ENCODE measurements at places on chromosomes 7 and 10.

GRCh38 chr10:133405844-133406527, 12.0 kb downstream of the MTG1 start:
- DNase-seq, result no peak

DNA sequence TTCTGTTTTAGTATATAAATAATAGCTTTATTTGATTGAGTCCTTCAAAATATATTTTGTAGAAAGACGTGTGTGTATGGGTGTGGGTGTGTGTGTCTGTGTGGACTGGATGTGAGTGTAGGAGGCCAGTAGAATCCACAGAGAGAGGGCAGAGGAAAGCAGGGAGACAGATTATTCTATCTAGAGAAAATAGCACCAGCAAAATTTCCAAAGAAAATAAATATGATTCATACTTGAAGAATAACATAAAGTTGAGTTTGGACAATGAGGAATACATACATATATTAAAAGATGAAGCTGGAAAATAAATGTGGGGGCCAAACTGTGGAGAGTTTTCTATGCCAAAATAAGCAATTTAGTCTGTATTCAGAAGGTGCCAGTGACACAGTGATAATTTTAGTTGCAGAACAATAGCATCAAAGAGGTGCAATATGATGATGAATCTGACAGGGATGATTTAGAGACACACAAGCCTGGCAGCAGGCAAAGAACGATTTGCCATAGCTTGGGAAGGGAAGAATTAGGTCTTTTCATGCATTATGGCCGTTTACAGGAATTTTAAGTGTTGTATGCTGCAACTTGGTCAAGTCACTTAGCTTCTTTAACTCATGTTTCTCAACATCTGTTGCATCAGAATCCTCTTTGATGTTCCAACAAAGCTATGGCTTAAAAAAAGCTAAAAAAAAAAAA, 121.3 kb downstream of the SEMA3A start:
- DNase-seq, result no peak

DNA sequence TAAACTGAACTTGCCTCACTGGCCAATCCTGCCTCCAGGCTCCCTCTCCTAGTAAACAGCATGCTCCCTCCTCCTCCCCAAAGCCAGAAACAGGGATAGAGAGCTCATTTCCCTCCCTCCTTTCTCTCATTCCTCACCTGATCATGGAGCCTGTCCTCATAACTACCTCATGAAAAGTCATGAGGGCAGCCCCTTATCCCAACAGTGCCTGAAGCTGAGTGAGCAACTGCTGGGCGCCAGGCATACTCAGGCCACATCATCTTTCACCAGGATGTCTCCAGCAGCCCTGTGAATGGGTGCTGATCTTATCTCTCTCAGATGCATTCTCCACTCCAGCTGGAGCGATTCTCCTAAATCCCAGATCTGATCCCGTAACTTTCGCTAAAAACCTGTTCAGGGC, 307.2 kb downstream of the PRPF18 start:
- no peak for DNase-seq

DNA sequence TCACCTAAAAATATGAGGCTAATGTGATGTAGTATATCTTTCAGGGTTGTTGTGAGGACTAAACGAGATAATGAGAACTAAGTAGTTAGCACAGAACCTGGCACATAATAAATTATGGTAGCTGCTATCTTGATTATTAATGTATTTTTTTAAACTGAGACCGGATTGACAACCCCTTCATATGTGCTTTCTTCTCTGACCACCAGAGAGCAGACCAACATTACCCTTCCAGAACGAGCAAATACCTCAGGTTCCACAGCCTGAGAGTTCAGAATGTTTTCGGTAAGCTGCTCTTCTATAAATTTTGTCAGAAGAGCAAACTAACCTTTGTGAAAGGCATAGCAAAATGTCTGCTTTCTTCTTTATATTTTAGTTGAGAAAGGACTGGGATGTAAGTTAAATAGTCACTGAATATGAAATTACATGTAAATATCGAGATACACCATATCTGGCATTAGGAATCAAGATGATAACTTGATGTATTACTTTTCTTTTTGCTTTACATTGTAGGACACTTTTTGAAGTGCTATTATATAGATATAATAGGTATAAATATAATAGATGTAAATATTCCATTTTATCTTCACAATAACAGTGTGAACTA, 13.6 kb upstream of the BPGM start:
- no peak for DNase-seq

DNA sequence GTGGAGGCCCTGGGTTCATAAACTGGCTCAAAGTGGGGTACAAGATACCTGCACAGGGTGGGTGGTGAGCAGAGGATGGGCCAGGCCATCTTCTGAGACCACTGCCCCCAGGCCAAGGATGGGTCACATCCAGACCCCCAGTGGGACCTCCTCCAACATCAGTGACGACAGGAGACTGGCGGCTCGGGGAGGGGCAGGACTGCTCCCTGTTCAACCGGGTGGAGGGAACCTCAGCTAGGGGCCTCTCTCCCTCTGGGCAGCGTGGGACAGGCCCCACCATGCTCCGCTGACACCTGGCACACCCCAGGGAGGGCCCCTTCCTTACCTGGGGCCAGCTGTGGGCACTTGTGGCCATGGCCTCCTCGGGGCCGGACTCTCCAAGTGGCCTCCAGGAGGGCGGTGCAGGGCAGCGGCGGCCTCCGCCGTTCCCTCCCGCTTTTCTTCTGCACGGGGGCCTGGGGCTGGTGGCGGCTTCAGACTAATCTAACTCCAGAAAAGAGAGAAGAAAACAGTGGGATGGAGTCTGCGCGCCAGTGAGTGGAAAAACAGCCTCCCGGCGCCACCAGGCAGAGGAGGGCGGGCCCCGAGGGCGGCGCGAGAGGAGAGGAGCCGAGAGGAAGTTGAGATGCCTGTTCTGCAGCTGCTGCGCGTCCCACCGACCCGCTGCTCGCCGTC, at the start of gene CALHM2:
CALHM2 (minus strand) TSS at position 540 of the 675 bp plus-strand sequence. CDS start 2,429 bp downstream, outside the sequence.
- DNase-seq, result peak; percentile 46

DNA sequence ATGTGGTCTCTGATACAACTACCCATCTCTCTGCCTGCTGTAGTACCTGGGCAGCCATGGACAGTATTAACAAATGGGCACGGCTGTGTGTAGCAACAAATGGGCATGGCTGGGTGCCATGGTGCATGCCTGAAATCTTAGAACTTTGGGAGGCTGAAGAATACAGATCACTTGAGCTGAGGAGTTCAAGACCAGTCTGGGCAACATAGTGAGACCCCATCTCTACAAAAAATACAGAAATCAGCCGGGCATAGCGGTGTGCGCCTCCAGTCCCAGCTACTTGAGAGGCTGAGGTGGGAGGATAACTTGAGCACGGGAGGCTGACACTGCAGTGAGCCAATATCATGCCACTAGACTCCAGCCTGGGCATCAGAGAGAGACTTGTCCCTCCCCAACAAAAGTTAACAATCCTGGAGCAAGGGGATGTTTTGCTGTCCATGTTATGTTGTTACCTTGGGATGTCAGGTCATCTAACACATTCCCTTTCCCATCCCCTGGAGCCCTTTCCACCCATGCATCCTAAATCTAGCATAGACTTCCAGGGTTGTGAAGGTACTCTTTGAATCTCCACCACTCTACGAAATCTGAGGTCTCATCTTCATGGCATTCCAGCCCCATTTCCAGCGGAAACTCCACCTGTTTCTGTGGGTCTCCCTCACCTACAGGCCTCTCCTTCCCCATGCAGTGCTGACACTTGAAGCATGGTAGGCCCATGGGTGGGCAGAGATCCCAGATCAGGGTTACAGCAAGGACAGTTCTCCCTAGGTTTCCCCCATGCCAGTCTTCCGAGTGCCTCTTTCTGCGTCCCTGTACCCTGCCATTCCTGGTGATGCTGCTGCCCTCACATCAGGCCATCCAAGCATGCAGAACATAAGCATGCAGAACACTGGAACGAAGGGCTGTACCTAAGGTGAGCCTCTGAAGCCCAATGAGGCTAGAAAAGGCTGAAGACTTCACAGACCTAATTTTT, 13.1 kb downstream of the FXYD4 start:
- DNase-seq, result no peak

DNA sequence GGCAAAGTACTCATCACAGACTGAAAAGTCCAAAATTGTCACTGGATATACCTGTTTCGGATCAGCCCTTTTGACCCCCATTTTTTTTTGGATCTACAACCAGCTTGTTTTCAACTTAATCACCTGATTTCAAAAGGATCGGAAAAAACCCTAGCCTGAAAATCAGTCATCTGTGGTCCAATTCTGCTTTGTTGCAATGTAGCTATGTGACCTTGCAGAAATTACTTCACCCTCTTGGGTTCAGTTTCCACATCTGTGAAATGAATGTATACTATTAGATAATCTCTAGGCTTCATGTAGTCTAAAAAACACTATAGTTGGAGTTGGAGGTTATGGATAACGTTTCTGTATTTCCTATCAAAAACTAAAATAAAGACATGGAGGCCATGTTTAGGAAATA, 37.1 kb downstream of the STEAP4 start:
- no peak for DNase-seq

DNA sequence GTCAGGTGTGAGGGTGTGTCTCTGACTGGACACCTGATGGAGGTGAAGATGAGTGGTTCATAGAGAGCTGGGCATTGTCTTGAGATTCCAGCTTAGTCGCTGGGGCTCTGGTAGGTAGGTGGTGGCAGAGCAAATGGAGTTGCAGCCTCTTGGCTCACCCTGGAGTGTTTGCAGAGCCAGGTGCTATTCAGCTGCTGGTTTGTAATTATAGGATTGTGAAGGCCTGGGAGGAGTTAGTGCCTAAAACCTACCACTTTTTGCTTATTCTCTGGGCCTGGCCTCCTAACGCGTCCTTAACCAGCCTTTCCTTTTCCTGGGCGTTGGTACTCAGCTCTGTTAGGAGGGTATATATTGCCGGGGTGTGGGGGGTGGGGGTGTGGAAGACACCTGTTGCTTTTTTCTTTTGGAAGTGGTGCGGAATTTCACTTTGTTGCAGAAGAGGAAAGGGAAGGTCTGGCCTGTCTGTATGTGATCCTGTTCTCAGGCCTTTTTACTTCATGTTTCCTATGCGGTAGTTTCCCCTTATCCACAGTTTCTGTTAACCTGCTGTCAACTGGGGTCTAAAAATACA, 3.2 kb downstream of the PPRC1 start:
- no peak for DNase-seq

GRCh38 chr10:72027498-72027897, 60.9 kb downstream of the SPOCK2 start:
- DNase-seq, result no peak

DNA sequence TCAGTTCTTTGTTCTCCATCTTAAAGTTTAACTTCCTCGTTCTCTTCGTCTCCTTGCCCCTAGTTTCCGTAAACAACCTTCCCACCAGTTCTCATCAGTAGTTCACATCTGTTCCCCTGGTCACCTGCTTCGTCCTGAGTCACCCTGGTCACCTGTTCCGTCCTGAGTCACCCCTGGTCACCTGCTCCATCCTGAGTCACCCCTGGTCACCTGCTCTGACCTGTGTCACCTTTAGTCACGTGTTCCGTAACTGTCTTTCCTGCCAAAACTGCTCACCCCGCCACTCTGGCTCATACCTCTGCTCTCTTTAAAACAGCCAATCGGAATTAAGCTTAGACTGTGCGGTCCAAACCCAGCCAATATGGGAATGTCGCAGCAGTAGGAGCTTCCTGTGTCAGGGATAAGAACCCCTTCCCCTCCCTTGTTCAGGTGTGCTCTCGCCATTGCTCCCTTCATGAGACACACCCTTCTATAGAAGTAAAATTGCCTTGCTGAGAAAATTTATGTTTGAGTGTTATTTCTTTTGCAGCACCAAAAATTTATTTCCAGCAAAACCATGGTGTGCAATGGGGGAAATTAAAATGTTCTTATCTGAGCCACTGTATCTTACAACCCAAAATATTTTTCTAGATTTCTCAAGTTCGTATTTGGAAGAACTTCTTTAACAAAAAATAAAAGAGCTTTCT, 112.2 kb downstream of the VIM start:
- no peak for DNase-seq

GRCh38 chr10:59698326-59698725, 11.3 kb downstream of the SLC16A9 start:
- DNase-seq, result no peak

DNA sequence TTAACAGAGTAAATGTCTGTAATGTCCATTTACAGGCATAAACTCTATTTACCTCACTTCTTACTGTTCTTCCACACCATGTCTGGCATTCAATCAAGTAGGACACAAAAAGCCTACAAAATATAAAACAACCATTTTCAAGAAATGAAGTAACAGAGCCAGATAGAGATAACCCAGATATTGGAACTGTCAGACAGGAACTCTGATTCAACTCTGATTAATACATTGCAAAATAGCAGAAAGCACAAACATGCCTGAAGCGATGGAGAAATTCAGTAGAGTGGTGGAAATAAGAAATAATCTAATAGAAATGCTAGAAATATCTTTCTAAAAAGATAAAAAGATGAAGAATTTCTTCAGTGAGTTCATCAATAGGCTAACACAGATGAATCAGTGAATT, 964.4 kb downstream of the PCDH15 start:
- DNase-seq, result no peak

DNA sequence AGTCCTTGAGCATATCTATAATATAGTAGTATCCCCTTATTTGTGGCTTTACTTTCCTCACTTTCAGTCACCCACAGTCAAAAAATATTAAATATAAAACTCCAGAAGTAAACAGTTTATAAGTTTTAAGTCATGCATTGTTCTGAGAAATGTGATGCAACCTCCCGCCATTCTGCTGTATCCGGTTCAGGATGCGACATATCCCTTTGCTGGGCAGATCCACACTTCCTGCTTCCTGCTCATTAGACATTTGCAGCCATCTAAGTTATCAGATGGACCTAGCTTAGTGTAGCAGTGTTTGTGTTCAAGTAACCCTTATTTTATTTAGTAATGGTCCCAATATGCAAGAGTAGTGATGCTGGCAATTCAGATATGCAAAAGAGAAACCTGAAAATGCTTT, 38.9 kb upstream of the BMS1 start:
- no peak for DNase-seq

- DNase-seq, result no peak
Measured at GRCh38 chr7:129513546-129513945, 11.2 kb downstream of the SMKR1 start.

GRCh38 chr10:62728479-62728878, 76.0 kb upstream of the ADO start:
- no peak for DNase-seq

DNA sequence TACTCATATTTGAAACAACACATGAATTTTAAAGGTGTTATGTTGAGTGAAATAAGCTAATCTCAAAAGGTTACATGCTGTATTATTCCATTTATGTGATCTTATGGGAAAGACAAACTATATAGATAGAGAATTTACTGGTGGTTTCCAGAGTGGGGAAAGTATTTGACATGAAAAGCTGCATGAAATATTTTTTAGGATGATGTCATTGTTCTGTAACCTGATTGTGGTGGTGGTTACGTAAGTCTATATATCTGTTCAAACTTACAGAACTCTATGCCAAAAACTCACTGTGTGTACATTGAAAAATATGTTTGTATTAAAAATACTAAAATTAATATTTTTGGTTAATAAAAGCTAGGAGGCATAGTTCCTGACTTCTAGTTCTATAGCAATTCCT, 453.0 kb downstream of the SORCS3 start:
- DNase-seq, result no peak

DNA sequence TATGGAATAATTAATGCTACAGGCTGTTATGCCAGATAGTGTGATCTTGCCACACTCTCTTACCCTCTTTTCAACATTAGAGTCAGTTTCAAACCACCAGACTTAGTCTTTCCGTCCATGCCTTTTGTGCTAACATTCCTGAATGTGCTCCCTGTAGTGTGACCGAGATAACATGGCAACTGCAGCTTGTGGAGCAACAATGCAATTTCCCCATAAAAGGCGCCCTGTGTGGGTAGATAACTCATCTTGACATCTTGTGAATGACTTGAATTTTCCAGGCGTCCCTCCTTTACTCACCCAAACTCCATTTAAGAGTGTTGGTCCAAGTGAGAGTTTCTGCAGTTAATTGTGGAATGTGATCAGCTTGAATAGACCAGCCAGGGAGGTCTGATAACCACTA, 99.6 kb downstream of the DNAH11 start:
- no peak for DNase-seq

Measured in stimulated activated CD4-positive, alpha-beta T cell treated with anti-CD3 and anti-CD28 coated beads, Interleukin-12 subunit alpha, Interleukin-12 subunit beta, amount 100 ng/mL, for 48 hours (primary cell).